Neural crest cell (in vitro differentiated cells): ENCODE measurements at places on chromosomes 7 and 10. TPM values are rescaled to one million over a fixed set of nuclear protein-coding genes. Genes with fewer than 3 reads are reported as not detected.

The ACTL6B gene
- total RNA-seq: 2.4 and 3.1 TPM in 2 replicates

The CALCR gene
- 0.07 TPM in 1 of 2 replicates, not detected in the other for total RNA-seq

The AKR1D1 gene
- total RNA-seq: not detected in 2 replicates

The WDR37 gene
- total RNA-seq: 19.3 and 19.5 TPM in 2 replicates

The VKORC1L1 gene
- 33.6 and 33.9 TPM in 2 replicates for total RNA-seq

The UBN2 gene
- total RNA-seq: 30.1 and 32.1 TPM in 2 replicates

The OR2A42 gene
- 0.14 TPM in 1 of 2 replicates, not detected in the other for total RNA-seq

The ZSCAN21 gene
- total RNA-seq: 19.3 and 20.3 TPM in 2 replicates

The OR2A7 gene
- 0.33 and 0.41 TPM in 2 replicates for total RNA-seq

The PRKCQ gene
- 3.2 and 3.3 TPM in 2 replicates for total RNA-seq

The ECHDC3 gene
- total RNA-seq: 5.2 and 5.3 TPM in 2 replicates

The TMEM270 gene
- not detected in 2 replicates for total RNA-seq

The SLC18A2 gene
- 0.05 and 0.07 TPM in 2 replicates for total RNA-seq

The TBXAS1 gene
- total RNA-seq: 4.1 and 5.7 TPM in 2 replicates

The TMEM236 gene
- total RNA-seq: 0.05 TPM in 1 of 2 replicates, not detected in the other

The GPR26 gene
- total RNA-seq: not detected in 2 replicates

GRCh38 chr7:113232885-113233284 lies 114.5 kb upstream of the SMIM30 start:
- no peak overlapping the region for H3K4me3 ChIP-seq
- DNase-seq: no peak
- H3K4me1 ChIP-seq: no peaks in the 10 kb centered on the region
- no peak overlapping the region for H3K27ac ChIP-seq
- H3K27me3 ChIP-seq: peaks cover 6% of the 10 kb centered on the region
- H3K36me3 ChIP-seq: no peaks in the 10 kb centered on the region

DNA sequence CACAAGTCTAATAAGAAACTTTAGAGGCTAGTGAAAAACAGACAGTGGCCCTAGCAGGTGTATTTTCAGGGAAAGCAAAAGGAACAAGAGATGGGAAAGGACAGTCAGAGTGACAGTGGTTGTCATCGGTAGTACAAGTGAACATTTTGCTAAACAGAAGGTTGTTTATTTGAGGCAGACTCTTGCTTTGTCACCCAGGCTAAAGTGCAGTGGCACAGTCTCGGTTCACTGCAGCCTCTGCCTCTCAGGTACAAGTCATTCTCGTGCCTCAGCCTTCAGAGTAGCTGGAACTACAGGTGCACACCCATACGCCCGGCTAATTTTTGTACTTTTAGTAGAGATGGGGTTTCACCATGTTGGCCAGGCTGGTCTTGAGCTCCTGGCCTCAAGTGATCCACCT lies 195.8 kb downstream of the RELN start:
- no peaks in the 10 kb centered on the region for H3K36me3 ChIP-seq
- no peak overlapping the region for H3K27ac ChIP-seq
- H3K27me3 ChIP-seq: peaks cover 44% of the 10 kb centered on the region
- no peak overlapping the region for H3K4me3 ChIP-seq

DNA sequence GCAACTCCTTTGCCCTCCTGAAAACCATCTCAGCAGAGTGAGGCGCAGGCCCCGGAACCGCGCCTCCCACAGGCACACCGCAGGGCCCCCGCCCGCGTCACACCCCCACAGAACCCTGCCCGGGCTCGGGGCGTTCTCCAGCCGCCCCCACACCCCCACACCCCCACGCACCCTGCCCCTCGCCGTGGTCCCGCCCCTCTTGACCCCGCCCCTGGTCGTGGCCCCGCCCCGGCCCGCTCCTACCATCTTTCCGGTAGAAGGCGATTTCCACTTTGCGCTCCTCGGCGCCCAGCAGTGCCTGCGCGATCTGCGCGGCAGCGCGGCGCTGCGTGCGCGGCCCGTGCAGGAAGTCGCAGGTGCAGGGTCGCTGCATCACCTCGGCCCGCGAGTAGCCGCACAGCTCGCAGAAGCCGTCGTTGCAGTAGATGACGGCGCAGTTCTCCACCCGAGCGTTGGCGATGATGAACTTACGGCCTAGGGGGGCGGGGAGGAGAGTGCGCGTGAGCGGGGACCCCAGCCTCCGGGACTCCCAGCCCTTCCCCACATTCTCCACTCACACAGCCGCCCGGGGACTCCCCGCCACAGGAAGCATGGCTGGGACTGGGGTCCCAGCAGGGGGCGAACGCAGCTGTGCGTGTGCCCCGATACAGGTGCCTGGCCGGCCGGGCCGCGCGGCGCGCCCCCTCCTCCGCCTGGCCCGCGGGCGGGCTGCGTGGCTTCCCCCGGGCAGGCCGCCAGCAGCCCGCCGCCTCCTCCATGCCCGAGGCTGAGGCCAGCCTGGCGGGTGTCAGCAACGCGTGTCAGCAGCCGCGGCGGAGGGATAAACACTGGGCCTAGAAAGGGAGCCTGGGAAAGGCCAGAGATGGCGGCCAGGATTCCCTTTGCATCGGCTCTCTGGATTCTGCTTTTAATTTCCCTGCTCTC lies 3.4 kb downstream of the KCNH2 start:
- no peak overlapping the region for H3K27ac ChIP-seq
- peaks cover 21% of the 10 kb centered on the region for H3K27me3 ChIP-seq
- peaks cover 59% of the 10 kb centered on the region for H3K4me1 ChIP-seq
- no peak for DNase-seq
- H3K4me3 ChIP-seq: peak overlapping the region; percentile 86

GRCh38 chr10:118501637-118502440 lies 93.6 kb downstream of the PRLHR start:
- H3K27ac ChIP-seq: no peak overlapping the region
- peaks cover 13% of the 10 kb centered on the region for H3K27me3 ChIP-seq
- H3K36me3 ChIP-seq: no peaks in the 10 kb centered on the region
- DNase-seq: no peak
- no peaks in the 10 kb centered on the region for H3K4me1 ChIP-seq

DNA sequence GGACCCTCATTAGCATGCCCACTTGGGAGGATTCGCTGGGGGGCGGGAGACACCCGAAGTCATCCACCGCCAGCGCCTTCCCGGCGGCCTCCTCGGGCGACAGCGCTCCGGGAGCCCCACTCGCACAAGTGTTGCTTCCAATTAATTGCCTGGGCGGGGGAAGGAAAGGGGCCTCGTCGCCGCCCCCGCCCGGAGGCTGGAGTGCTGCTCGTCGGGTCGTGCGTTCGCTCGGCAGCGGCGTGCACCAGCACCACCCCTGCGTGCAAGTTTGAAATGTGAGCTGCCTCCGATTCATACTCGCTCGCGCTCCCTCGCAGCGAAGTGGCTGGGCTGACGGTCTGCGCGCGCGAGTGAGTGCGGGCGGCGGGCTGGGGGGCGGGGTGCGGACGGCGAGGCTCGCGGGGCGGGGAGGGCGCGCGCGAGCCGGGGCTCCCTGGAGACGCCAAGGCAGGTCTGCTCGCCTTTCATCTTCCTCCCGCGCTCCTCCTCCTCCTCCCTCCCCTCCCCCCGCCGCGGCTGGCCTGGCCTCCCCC lies 104.6 kb upstream of the PPIF start:
- no peak overlapping the region for H3K27ac ChIP-seq
- peak; percentile 62 for DNase-seq
- peak overlapping the region; percentile 72 for H3K4me3 ChIP-seq
- peaks cover 23% of the 10 kb centered on the region for H3K27me3 ChIP-seq
- H3K36me3 ChIP-seq: no peaks in the 10 kb centered on the region

DNA sequence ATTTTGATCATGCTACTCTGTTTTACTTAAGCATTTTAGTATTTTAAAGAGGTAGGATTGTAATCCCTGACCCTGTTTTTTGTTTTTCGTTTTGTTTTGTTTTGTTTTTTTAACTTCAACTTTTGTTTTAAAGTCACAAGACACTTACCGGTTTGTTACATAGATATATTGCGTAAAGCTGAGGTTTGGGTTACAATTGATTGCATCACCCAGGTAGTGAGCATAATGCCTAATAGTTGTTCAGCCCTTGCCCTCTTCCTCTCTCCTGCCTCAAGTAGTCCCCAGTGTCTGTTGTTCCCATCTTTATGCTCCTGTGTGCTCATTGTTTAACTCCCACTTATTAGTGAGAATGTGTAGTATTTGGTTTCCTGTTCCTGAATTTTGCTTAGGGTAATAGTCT lies 93.1 kb upstream of the TEX47 start:
- no peak for DNase-seq
- peaks cover 3% of the 10 kb centered on the region for H3K27me3 ChIP-seq

- H3K27me3 ChIP-seq: peaks cover 49% of the 10 kb centered on the region
- no peaks in the 10 kb centered on the region for H3K4me1 ChIP-seq
- H3K4me3 ChIP-seq: no peak overlapping the region
- no peak for DNase-seq
Observed at GRCh38 chr7:4406288-4407058, 275.6 kb upstream of the FOXK1 start.

GRCh38 chr10:5584895-5585516 lies 60.2 kb downstream of the CALML3 start:
- H3K4me3 ChIP-seq: no peak overlapping the region
- no peaks in the 10 kb centered on the region for H3K27me3 ChIP-seq
- H3K27ac ChIP-seq: peak overlapping the region; percentile 35

DNA sequence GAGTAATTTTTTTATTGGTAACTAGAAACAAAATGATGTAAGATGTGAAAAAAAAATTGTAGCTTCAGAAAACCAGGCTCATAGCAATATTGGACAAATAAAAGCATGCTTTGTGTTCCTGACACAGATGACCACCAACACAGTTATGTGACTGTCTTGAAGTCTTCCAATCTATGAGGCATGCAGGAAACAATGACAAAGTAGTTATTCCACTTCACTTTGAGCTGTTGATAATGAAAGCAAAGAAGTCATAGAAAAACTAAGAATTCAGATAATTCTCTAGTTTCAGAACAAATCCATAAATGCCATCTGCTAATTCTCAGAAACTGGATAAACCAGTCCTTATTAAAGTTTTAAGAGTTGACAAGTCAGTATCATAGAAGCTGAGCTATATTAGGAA lies 378.4 kb upstream of the SEMA3D start:
- no peaks in the 10 kb centered on the region for H3K36me3 ChIP-seq
- H3K4me3 ChIP-seq: no peak overlapping the region
- peak overlapping the region; percentile 75 for H3K27ac ChIP-seq
- H3K27me3 ChIP-seq: no peaks in the 10 kb centered on the region
- peaks cover 9% of the 10 kb centered on the region for H3K4me1 ChIP-seq

DNA sequence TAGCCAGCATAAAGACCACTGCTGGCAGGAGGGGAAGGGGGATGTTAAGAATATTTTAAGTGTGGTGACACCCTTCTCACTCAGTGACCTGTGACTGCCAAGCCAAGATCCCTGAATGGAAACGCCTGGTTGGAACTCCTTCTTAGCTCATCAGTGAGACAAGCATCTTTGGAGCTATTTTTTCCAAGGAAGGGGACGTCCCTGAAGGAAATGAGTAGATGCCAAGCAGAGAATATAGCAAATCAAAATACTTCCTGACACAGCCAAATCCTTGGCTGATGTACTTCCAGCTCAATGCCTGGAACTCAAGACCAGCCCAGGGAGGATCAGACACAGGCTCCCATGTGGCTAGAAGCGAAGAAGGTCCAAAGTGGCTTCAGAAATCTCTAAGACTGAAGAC lies 82.2 kb downstream of the SORBS1 start:
- H3K4me1 ChIP-seq: peaks cover 50% of the 10 kb centered on the region
- no peak overlapping the region for H3K27ac ChIP-seq
- H3K36me3 ChIP-seq: no peaks in the 10 kb centered on the region
- DNase-seq: no peak
- no peak overlapping the region for H3K4me3 ChIP-seq

DNA sequence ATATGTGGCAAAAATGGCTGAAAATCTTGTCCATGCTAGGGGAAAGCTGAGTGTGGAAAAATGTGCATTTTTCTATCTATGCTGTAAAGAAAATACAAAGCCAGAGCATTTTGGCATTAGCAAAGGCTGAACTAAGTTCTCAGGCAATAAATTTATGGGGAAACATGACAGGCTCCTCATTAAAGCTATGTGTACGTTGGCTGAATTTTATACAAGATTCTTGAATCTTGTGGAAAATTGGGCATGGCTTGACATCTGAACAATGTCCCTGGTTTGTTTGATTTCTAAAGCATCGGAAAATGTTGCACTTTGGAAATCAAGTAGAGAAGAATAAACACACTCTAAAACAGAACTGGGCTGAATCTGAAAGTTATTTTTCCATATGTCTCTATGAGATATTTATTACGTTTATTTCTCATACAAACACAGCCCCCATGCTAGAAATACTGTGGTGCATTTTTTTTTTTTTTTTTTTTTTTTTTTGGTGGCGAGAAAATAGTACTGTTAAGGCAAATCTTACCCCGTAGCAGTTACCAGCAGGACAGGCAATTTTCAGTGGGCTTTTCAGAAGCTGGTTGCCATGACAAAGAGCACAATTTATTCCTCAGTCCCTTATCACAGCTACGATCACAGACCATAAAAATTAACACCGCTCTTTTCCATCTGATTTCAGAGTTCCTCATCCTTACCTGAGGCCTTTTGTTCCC lies 16.9 kb downstream of the CPA1 start:
- H3K4me1 ChIP-seq: peaks cover 45% of the 10 kb centered on the region
- H3K4me3 ChIP-seq: no peak overlapping the region
- H3K27ac ChIP-seq: no peak overlapping the region
- peaks cover 9% of the 10 kb centered on the region for H3K36me3 ChIP-seq
- H3K27me3 ChIP-seq: no peaks in the 10 kb centered on the region
- DNase-seq: no peak

GRCh38 chr10:124592101-124592500 lies 130.5 kb downstream of the LHPP start:
- H3K4me1 ChIP-seq: peaks cover 22% of the 10 kb centered on the region
- no peak for DNase-seq
- no peaks in the 10 kb centered on the region for H3K36me3 ChIP-seq
- no peak overlapping the region for H3K27ac ChIP-seq
- no peak overlapping the region for H3K4me3 ChIP-seq

GRCh38 chr7:120725376-120726039 lies 132.4 kb downstream of the TSPAN12 start:
- no peak overlapping the region for H3K4me3 ChIP-seq
- no peak for DNase-seq
- H3K4me1 ChIP-seq: peaks cover 12% of the 10 kb centered on the region
- no peaks in the 10 kb centered on the region for H3K36me3 ChIP-seq
- H3K27ac ChIP-seq: no peak overlapping the region

- H3K27ac ChIP-seq: no peak overlapping the region
- H3K4me1 ChIP-seq: peaks cover 36% of the 10 kb centered on the region
- peak overlapping the region; percentile 10 for H3K4me3 ChIP-seq
- peaks cover 4% of the 10 kb centered on the region for H3K27me3 ChIP-seq
Observed at GRCh38 chr7:100019908-100020307, 4.5 kb downstream of the ZKSCAN1 start.

DNA sequence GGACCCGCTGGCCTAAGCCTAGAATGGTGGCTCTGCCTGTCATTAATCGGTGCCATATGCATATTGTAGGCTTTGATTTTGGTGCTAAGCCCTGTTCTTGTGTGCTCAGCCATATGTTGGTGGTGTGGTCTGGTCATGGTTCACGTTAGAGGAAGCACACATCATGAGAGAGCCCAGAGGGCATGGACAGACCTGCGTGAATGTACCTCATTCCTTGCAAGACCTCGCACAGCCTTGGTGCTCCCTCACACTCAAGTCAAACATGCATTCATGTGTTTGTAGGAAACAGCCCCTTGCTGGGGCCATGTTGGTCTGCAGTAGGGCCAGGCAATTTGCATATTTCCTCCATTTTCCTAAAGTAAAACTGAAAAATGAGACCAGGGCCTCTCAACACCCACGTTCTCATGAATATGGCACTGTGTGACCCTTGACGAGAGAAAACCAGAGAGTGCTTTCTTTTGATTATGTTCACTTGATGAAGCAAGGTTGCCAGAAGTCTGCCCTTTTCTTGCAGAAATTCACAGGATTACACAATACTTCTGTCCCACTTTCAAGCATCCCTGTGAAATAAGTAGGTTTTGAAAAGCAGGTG lies 268.7 kb downstream of the CELF2 start:
- H3K4me3 ChIP-seq: no peak overlapping the region
- H3K4me1 ChIP-seq: peaks cover 15% of the 10 kb centered on the region
- no peaks in the 10 kb centered on the region for H3K27me3 ChIP-seq

GRCh38 chr7:73647725-73648592 lies 19.7 kb upstream of the VPS37D start:
- H3K36me3 ChIP-seq: no peaks in the 10 kb centered on the region
- H3K4me1 ChIP-seq: peaks cover 3% of the 10 kb centered on the region
- peaks cover 88% of the 10 kb centered on the region for H3K27me3 ChIP-seq
- no peak overlapping the region for H3K4me3 ChIP-seq
- no peak for DNase-seq
